ENCODE measurements at places on chromosomes 6 and 20.

DNA sequence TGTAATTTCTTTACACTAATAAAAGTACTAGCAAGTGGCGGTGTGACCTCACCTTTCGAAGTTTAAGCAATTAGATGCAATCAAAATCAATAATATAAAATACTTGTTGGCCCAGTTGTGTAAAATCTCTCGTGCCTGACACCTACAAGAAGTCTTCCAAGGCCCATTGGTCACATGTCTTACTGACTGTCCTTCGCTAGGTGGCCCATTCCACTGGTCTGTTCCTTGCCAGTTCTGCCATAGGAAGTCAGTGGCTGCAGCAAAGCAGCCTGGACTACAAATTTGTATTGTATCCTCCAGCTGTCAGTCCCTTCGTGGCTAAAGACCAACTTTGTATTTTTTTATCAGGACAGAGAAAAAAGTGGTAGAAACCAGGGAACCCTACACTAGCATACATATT, 61.8 kb downstream of the CYB5R4 start:
- no peak for DNase-seq

GRCh38 chr6:32697031-32697430, 30.6 kb upstream of the HLA-DQB1 start:
- no peak for DNase-seq

GRCh38 chr6:26420688-26421171, 18.7 kb downstream of the BTN3A1 start:
- DNase-seq: peak; percentile 19

DNA sequence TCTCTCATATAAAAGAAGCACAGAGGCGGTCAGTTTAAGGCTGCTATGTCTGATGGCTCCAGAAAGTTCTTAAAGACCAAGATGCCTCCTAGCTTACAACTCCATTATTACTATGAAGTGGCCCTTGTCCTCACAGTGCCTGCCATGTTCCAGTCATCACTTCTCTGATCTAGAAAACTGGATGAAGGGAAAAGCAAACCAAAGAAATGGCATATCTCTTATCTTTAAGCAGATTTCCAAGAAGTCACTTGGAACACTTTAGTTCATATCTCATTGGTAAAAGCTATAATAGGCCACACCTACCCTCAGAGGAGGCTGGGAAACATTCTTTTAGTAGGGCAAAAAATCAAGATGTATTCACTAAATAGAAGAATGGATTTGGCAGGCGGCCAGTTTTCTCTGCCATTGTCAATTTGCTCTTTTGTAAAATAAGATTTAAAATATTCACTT, 289.6 kb downstream of the TBC1D7 start:
- no peak for DNase-seq

DNA sequence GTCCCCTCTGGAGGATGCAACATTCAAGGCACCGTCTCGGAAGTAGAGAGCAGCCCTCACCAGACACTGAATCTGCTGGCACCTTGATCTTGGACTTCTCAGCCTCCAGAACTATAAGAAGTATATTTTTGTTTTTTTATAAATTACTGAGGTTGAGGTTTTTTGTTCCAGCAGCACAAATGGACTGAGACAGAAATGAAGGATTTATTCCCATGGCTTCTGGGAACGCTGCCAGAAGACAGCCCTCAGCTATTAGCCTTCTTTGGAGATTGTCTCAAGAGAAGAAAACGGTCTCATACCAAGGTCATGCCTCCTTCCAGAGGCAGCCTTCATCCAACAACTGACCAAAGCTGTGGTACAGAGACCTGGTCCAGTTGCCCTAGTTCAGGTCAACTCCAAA, 85.4 kb downstream of the CHMP4B start:
- DNase-seq: no peak

DNA sequence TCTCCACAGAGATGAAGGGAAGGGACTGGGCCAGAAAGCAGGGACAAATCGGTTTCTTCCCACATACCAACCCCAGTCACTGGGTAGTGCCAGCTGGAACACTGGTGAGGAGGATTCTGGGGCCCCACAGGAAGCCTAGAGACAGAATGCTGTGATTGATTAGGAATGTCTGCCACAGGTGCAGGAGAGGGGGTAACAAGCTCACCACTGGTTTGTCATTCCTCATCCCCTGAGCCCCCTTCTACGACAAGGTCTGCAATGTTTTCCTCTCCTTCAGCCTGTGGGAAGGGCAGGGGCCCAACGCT, 89.8 kb downstream of the PREX1 start:
- no peak for DNase-seq

DNA sequence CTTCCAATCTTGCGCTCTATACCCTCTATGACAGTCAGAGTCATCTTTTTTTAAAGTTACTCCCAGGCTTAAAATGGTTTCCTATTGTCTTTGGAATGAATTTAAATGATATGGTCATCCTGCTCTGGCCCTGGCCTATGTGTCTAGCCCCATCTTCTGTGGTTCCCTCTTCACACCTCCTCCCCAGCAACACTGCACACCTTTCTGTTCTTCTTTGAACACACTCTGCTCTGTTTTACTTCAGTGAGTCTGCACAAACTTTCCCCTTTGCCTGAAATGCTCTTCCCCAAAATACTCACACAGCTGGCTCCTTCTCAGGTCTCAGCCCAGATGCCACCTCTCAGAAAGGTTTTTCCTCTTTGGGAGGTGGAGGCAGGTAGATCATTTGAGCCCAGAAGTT, 132.7 kb downstream of the FYN start:
- no peak for DNase-seq

GRCh38 chr20:35447082-35447789, 8.2 kb upstream of the CEP250 start:
- peak; percentile 86 for DNase-seq

- DNase-seq: no peak
These were observed 87.9 kb downstream of the MMS22L start for GRCh38 chr6:97195117-97195516.

- DNase-seq: no peak
These were observed 13.2 kb upstream of the TINAG start for GRCh38 chr6:54294965-54295532.

DNA sequence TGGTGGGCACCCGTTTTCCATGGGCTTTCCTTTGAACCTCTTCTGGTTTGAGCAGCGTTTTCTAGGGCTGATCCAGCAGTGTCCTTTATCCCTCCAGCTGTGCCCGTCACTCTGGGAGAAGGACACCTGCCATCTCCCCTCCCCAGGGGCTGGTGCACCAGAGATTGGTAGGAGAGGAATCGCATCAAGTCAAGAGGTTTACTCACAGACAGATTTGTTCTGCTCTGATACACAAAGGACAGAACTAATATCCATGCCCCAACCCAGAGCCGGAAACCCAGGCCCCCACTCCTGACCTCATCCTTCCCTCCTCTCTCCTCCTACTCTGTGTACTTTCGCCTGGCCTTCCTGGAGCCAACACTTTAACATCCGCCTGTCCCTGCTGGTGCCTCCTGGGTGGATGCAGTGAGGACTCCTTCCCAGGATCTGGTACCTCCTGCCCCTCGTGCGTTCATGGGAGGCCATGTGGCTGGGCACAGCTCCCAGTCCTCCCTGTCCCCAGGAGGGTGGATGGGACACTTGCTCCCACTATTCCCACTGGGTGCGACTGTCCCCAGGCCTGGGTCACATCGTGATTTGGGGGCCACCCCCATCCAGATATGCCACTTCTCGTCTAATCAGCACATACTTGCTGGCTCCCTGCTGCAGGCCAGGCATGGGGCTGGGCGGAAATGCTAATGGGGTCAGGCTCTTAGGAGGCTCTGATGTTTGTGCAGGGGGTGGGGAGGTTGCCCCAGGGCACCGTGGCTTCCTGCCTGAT, 286.3 kb downstream of the CDH4 start:
- no peak for DNase-seq

- DNase-seq: no peak
These were observed 4.7 kb downstream of the ZMYND8 start for GRCh38 chr20:47351643-47352331.

GRCh38 chr20:24698189-24698588, 228.8 kb downstream of the SYNDIG1 start:
- no peak for DNase-seq

GRCh38 chr6:43658161-43658560, 13.3 kb downstream of the RSPH9 start:
- no peak for DNase-seq

GRCh38 chr6:29870104-29870503, 42.5 kb downstream of the HLA-G start:
- no peak for DNase-seq

DNA sequence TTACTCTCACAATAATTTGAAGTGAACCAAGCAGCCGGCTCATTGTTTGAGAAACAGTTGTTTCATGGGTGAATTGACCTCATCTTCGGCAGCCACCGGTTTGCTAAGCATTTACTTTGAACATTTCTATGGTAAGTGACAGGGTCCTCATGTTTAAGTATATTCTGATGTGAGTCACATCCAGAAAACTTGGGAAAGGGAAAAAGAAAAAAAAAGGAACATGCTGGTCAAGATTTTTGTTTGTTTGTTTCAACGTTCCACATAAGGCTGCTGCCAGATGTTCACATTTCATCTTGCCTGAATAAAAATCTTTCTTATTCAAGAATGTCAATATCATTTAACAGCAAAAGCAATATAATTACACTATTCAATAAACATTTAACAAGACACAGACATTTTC, 55.0 kb upstream of the EXOC2 start:
- DNase-seq: no peak

GRCh38 chr6:129501740-129502660, 208.0 kb downstream of the ARHGAP18 start:
- no peak for DNase-seq

- no peak for DNase-seq
These were observed 12.9 kb downstream of the MDGA1 start for GRCh38 chr6:37684801-37685200.

- DNase-seq: no peak
These were observed 98.9 kb downstream of the IRF4 start for GRCh38 chr6:490251-491037.

DNA sequence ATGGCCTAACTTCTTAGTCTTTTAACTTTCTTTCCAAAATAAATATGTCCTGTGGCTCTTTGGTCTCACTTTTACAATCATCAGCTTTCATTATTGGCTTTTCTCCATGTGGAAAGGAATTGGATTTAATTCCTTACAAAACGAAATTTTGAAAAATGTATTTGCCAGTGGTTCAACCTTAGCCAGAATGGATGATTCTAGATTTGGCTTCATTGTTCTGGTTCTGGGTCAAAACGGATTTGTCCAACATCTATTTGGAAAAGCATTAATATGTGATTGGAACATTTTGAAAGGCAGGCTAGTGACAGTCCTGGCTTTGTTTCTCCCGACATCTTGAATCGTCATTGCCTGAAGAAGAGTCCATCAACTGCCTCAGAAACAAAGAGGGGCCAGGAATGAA, 59.2 kb downstream of the TENT5A start:
- no peak for DNase-seq

- DNase-seq: peak; percentile 92
These were observed 41.7 kb downstream of the MOCS1 start for GRCh38 chr6:39892490-39893129.

DNA sequence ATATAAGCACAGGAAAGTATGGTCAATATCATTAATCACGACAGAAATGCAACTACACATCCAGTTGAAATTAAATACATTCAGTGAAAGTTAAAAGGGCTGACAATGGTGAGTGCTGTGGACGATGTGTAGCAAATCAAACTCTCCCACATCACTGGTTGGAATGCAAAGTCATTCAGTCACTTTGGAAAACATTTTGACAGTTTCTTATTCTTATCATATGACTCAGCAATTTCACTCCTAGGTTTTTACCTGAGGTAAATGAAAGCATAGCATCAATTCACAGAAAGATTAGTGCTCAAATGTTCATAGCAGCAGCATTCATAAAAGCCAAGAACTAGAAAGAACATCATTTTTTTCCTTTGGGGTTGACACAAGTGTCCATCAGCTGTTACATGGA, 28.6 kb upstream of the SAMD5 start:
- DNase-seq: no peak

- DNase-seq: no peak
These were observed 4.1 kb downstream of the ATP9A start for GRCh38 chr20:51763965-51764602.

DNA sequence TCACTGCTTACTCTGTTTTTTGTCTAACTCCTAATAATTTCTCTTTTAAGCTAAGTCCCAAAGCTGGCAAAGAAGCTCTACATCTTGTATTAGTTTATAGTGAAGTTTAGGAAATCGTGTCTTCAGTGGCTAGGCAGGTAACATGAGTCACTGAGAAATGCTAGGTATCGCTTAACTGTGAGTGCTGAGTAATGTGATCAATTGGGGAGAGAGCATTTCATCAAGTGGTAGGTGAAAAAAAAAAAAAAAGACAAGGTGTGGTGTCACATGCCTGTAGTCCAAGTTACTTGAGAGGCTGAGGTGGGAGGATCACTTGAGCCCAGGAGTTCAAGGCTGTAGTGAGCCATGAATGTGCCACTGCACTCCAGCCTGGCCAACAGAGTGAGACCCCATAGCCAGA, 125.3 kb downstream of the FAM83B start:
- DNase-seq: no peak

GRCh38 chr6:11427091-11427722, 110.3 kb upstream of the TMEM170B start:
- DNase-seq: no peak

DNA sequence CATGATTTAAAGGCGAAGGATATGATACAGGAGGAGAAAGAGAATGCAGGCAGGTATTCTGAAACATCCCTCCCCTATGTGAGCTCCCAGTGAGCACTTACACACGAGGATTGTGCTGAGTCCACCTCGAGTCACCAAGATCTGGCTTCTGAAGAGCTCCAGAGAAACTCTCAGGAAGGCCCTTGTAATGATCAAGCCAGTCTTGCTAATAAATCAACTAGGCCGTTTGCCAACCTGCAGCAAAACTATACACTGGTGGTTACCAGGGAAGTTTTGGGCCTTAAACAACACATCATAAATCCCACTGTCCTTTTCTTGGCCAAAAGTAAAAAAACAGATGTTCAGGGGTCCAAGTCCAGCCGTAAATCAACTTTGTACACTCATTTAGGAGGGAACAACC, 79.2 kb downstream of the STXBP5 start:
- peak; percentile 5 for DNase-seq

GRCh38 chr20:63378626-63379025, 17.5 kb upstream of the CHRNA4 start:
- no peak for DNase-seq

DNA sequence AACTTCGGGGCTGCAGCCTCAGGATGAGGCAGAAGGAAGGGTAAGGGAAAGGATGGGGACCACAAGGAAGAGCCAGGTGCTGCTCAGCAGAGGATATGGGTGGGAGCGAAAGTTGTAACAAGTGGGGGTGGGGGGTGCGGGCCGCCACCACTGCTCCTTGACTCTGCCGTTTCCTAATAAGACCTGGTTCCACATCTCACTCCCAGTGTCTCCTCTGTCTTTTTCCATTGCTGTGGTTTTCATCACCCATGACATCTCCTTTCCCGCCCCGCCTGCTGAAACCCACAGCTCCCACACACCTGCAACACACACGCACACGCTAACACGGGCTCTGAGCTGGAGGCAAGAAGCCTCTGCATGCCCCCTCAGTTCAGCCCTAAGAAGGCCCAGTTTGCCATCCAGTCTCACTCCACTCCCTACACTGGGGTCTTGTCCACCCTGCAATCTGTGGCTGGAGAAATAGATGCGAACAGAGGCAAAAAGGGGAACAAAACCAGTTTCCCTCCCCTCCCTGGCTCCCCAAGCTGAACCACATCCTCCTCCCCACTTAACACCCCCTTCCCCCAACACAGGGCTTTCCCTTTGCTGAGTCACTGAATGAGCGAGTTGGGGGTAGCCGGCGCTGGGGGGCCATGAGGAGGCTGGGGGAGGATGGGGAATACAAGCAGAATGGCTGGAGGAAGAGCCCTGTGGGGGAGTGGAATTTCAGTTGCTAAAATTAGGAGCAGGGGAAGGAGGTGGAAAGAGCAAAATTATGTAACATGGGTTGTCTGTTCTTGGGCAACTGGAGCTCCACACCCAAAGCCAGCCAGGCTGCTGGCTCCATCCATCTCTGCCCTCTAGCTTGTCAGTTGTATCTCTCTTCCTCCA, 11.5 kb downstream of the NFKBIL1 start:
- peak; percentile 62 for DNase-seq
